Right hindlimb (tissue), 1 donor: ENCODE measurements at places on chromosomes 6 and 20.

GRCh38 chr20:4573564-4574355 lies 147.9 kb upstream of the PRND start:
- DNase-seq, result peak; percentile 26

DNA sequence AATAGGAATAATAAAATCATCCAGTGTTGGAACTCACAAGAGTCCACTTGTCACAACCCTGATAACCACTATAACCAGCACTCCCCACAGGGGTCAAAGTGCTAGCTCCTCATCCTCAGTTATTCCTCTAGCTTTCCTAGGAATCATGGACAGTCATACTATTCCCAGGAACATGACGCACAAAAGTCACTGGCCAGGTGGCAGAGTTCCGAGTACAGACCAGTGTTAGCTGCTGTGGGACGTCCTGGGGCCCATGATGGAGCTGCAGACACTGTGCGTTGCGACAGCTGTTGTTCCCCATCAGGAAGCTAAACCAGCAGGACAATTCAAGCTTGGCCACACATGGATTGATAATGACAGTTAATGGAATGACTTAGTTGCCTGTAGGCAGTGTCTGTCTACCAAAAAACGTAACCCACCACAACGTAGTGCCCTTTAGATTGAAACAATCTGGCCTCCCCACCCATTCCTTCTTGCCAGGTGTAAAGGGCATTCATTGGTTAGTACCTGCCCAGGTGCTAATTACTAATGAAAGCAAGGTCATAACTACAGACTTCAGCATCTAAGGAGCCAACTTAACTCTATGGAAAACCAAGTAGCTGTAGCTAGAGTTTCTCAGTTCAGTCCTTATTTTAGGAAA lies 17.4 kb downstream of the EZR start:
- DNase-seq, result peak; percentile 49

DNA sequence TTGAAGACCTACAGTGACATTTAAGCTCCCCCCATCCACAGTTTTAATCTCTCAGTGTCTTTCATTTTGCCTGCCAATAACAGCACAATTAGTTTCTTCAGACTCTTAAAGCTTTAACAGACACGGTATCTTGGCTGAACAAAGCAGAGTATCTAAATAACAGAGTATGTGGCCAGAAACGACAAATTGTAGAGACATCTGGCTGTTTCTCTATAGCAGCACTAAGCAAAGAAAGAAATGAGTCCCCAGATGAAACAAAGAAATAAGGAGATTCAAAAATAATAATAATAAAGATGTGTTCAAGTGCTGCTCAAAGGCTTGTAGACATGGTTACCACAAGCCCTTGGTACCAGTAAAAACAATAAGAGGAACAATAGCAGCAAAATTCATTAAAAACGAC lies 97.8 kb upstream of the HDAC2 start:
- DNase-seq, result no peak

- no peak for DNase-seq
These were observed 105.5 kb downstream of the PDSS2 start for GRCh38 chr6:107353773-107354382.

DNA sequence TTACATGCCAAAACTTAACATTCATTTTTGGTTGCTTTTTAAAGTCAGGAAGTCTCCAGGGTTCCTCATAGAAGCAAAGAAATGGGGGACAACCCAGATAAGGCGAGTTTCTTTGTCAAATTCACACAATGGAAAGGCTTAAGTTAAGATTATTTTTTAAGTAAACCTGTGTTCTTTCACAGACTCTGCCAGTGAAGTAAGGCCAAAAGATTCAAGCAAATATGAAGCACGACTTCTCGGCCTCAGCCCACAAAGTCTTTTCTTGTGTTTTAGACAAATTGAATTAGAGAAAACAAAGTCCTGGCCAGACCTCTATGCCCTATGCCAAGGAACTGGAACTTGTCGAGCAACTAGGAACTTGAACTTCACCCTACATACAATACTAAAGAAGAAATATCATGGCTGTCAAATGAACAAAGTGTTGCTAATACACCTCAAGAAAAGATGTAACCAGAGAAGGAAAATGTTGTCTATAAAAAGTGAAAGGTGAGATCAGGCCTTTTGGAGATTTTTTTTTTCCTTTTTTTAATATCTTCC lies 540.0 kb upstream of the JARID2 start:
- no peak for DNase-seq

DNA sequence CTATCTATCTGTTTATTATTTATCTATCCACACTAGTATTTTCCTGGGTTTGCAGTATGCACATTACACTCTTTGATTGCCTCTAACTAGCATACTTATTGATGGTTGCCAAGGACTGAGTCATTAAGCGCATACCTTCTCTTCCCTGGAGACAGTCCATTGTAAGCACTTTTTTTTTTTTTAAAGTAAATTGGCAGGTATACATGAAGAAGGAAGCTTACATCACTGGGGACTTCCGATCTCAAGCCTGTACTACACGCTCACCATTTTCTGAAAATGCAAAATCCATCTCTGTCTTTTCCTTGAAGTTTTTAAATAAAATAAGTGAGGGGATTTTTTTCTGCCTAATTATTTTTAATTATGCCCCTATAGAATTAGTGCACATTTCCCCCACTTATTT lies 63.5 kb downstream of the HMGN3 start:
- no peak for DNase-seq

- DNase-seq, result no peak
These were observed 56.1 kb upstream of the SASH1 start for GRCh38 chr6:148286563-148286962.

DNA sequence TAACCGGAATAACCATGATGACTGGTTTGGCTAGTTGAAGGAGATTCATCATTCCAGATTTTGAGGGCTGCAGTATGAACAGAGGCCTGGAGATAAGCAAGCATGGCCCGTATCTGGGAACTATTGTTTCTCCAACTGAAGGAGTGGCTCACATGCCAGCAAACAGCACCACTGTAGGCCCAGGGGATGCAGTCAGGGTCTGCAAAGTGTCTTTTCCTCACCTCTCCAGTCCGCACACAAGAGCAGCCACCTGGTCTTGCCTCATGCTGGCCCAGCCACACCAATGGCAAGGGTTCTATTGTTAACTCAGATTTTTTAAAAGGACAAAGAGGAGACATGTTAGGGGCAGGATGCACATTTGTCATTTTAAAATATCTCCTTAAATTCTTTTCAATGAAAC lies 55.1 kb downstream of the KIZ start:
- DNase-seq, result no peak

DNA sequence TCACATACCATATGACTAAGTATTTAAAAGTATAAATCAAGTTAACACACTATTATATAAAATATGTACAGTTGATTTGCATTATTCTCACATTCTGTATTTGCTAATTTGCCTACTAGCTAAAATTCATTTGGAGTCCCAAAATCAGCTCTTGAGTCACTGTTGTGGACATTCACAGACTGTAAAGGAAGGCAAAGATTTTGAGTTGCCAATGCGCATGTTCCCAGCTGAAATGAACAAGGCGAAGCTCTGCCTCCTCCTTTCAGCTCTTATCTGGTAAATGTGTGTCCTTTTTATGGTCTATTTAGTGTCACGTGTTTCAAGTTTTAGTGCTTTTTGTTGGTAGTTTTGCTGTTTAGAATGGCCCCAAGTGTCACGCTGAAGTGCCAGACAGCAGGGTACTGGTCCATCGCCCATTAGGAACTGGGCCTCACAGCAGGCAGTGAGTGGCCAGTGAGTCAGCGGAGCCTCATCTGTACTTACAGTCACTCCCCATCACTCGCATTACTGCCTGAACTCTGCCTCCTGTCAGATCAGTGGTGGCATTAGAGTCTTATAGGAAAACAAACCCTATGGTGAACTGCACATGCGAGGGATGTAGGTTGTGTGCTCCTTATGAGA lies 87.2 kb upstream of the ADTRP start:
- no peak for DNase-seq

GRCh38 chr6:6402591-6402990 lies 82.1 kb upstream of the F13A1 start:
- DNase-seq, result no peak
